ENCODE measurements at places on chromosomes 6 and 20.

GRCh38 chr6:129598244-129599187 is 111.5 kb downstream of the ARHGAP18 start:
- DNase-seq: peak; percentile 15

DNA sequence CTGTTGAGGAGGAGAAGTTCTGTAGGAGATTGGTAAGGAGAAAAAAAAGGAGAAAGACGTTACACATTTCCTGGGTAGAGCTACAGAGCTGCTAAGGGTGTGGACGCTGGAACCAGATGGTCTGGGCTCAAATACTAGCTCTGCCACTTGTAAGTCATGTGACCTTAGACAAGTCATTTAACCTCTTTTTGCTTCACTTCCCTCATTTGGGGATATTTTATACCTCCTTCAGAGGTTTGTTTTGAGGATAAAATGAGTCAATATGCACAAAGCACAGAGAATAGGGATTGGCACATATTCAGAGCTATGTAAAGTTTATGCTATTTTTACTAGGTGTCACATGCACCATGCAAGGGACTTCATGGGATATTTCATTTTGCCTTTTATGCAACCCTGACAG is 708.8 kb downstream of the DHX35 start:
- DNase-seq: no peak

DNA sequence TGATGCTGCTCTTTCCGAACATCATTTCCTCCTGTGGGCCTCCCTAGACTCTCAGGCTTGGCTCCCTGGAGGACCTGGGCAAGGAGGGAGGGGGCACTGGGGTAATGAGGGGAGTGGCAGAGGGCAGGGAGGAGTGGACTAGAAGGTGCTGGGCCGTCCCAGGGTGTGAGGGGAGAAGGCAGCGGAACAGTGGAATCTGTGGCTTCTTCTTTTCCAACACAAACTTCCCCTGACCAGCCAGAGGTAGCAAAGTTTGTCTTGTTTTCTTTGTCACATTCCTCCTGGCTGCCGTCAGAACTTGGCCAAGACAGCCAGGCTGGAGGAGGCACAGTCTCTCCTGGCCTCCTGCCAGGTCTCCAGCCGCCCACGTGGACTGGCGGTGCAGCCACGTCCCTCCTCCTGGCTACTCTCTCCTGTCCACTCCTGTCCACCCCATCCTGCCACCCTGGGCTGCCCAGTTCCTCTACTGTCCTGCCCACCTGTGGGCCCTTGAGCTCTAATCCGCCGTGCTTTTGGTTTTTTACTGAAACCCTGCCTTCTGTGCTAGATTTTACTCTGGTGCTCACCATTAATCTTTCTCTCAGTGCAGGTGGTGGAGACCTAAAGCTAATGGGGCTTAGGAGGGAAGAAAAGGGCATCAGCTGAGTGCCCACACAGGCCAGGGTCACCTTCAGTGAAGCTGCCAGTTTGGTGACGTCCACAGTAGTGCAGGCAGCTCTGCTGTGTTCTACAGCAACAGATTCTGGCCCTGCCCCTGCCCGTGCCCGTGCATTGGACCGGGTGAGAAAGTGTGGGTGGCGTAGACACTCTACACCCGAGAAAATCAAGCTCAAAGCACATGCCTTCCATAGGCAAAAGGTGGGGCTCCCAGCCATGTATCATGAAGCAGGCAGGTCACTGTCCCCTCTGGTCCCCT is 2.8 kb upstream of the CDSN start:
- no peak for DNase-seq

GRCh38 chr6:39948199-39948791 is 14.0 kb upstream of the MOCS1 start:
- no peak for DNase-seq

GRCh38 chr6:112988748-112989147 is 641.6 kb downstream of the RFPL4B start:
- no peak for DNase-seq

DNA sequence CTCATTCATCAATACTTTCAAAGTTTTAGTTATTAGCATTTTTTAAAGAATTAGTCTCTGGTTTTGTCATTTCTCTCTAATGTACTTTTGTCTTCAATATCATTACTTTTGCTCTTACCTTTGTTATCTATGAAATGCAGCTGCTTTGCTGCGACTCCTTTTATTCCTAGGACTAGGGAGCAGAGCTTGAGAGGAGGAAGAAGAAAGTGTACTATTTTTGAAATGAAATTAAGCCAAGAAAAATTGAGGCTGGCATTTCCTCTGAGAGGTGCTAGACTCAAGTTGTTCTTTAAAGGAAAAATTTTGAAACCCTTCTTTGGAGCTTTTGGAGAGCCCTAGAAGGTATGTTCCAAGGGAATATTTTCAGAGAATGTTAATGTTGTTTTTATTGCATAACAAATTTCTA is 48.3 kb upstream of the MRAP2 start:
- no peak for DNase-seq

- no peak for DNase-seq
Observed at GRCh38 chr20:6818033-6818808, 50.7 kb downstream of the BMP2 start.

- no peak for DNase-seq
Observed at GRCh38 chr6:98779618-98780017, 54.8 kb upstream of the POU3F2 start.

GRCh38 chr6:129923530-129924250 is 62.6 kb upstream of the TMEM244 start:
- no peak for DNase-seq

- DNase-seq: no peak
Observed at GRCh38 chr6:138370631-138371451, 6.9 kb upstream of the SMIM28 start.

DNA sequence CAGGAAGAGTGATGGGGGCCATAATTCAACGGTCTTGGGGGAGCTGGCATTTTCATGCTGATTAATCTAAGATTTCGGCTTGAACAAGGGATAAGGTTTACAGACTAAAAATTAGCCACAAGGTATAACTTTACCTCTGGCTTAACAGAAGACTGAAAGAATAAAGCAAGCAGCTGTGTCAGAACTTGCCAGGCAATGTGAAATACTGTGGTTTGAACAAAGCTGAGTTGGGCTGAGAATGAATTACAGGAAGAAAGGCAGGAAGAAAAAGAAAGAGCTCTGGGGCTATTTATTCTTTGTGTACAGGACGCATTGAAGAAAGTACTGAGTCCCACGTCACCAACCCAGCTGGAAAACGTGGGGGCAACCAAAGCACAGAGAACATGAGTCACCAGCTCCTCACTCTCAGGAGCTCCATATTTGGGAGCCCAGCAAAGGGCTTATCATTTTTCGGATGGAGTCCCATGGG is 121.5 kb upstream of the NEDD9 start:
- DNase-seq: peak; percentile 80

DNA sequence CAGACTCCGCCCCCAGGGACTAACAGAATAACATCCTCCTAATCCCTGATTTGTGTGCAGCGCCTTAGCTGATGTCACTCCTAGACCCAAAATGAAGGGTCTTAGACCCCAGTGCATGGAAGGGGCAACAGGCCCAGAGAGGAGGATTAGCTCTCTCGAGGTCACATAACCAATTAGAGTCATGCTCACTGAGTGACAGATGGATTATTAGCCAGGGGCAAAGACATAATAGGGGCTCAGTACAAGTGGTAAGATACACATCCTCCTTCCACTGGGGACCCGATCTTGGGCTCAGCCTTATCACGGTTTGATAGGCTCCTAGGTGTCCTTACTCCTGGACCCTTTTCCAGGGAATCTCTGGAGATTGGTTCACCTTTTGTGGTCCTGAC is 858 bp downstream of the TP53INP2 start:
- DNase-seq: no peak

DNA sequence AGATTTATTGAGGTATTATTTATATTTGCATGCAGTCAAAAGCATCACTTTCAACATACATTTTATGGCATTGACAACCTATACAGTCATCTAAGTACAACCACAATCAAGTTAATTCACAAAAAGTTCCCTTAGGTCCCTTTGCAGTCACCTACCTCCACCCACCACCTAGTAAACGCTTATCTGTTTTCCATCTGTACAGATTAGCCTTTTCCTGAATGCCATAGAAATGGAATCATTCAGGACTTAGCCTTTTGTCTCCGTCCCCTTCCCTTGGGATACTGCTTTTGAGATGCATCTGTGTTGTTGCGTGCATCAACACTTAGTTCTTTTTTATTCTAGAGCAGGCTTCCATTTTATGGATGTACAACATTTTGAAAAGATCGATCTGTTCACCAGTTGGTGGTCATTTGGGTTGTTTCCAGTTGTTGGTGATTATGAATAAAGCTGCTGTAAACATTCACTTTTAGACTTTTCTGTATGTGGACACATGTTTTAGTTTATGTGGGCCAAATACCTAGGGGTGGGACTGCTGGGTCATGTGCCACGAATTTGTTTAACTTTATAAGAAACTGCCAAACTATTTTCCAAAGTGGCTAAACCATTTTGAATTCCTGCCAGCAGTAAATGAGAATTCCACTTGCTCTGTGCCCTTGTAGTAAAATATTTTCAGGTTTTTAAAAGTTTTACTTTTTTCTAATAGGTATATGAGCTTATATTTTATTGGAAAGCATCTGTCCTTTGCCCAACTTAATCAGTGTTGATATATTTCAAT is 17.6 kb upstream of the IFNGR1 start:
- DNase-seq: no peak

GRCh38 chr20:46607849-46608497 is 43.3 kb downstream of the SLC13A3 start:
- no peak for DNase-seq

- no peak for DNase-seq
Observed at GRCh38 chr6:69378326-69378725, 418.5 kb downstream of the LMBRD1 start.

- no peak for DNase-seq
Observed at GRCh38 chr20:6395695-6396094, 272.9 kb upstream of the FERMT1 start.

GRCh38 chr6:34736823-34737222 is 20.5 kb upstream of the SNRPC start:
- DNase-seq: no peak

GRCh38 chr6:31763619-31763940 is 1.1 kb downstream of the SAPCD1 start:
- DNase-seq: no peak

GRCh38 chr6:68994521-68994920 is 359.4 kb downstream of the ADGRB3 start:
- no peak for DNase-seq

- no peak for DNase-seq
Observed at GRCh38 chr20:19566226-19566945, 191.7 kb upstream of the RIN2 start.

GRCh38 chr6:38180586-38180985 is 361.1 kb downstream of the ZFAND3 start:
- no peak for DNase-seq

DNA sequence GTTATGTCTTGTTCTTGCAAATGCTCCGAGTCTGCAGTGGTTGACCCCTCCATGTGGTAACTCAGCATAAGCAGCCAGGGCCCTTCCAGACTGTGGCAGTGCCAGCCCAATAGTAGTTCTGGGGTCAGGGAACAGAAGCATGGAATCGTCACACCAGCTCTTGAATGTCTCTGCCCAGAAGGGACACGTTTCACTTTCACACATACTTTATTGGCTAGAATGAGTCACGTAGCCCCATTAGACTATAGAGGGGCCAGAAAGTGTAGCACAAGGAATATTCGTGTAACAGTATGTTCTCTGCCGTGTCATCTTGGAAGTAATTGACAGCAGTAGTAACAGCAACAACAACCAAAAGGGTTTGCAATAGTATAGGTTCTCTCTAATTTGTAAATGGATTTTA is 254.7 kb downstream of the FARS2 start:
- no peak for DNase-seq

- DNase-seq: no peak
Observed at GRCh38 chr20:40770564-40771307, 81.7 kb upstream of the MAFB start.

DNA sequence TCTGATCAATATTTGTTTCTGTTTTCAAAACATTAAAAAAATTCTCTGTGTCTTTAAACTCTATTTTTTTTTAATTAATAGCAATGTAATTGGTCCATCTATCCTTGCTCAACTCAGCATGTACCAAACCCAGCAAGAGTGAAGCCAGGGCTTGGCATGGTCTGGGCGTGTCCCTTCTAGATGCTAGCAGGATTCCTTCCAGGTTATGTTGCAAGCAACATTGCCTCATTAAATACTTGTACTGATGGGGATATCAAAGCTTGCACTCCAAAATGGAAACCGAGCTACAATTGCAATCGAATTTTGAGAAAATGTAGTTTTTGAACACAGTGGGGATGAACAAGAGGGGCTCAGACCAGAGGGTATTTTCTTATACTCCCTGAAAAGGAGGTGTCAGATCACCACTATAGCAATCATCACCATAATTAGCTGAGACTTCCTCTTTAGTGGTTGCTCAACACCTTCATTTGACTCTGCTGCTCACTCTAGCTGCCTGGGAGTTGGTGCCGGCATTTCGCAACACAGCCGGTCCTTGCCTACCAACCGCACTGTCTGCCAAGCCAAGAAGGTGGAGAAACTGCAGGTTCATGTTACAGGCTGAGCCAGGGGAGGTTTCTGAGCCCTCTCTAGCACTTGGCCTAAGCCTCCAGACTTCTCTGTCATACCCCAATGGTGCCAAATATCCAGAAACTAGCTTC is 67.8 kb upstream of the RALGAPA2 start:
- DNase-seq: no peak

- no peak for DNase-seq
Observed at GRCh38 chr6:149064001-149064659, 253.4 kb upstream of the TAB2 start.

- no peak for DNase-seq
Observed at GRCh38 chr6:2639167-2639566, 111.6 kb downstream of the MYLK4 start.

Data from stimulated activated CD4-positive, alpha-beta T cell treated with anti-CD3 and anti-CD28 coated beads, Interleukin-4, amount 100 ng/mL, for 24 hours (primary cell).